ENCODE measurements at places on chromosomes 5 and 9.
A peak's percentile ranks its signal among the peaks of the same experiment; 100 is the strongest.

GRCh38 chr9:2116073-2116472 lies 100.9 kb downstream of the SMARCA2 start:
- no peak for DNase-seq

GRCh38 chr5:31614151-31615020 lies 24.5 kb upstream of the PDZD2 start:
- no peak for DNase-seq

DNA sequence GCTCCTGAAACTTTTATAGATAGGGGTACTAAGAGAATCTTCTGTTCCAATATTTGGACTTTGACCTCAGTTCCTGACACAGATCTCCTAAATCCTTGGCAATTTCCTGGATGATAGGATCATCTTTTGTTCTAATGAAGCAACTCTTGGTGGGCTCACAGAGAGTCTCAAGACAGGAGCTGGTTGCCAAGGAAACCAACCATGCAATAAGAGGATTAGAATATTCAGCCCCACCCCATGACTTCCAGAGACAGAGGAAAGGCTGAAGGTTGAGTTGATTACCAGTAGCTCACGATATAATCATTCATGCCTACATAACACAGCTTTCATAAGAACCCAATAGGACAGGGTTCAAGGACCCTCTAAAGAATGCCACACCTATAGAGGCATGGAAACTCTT lies 2050.2 kb upstream of the CDH6 start:
- no peak for DNase-seq

DNA sequence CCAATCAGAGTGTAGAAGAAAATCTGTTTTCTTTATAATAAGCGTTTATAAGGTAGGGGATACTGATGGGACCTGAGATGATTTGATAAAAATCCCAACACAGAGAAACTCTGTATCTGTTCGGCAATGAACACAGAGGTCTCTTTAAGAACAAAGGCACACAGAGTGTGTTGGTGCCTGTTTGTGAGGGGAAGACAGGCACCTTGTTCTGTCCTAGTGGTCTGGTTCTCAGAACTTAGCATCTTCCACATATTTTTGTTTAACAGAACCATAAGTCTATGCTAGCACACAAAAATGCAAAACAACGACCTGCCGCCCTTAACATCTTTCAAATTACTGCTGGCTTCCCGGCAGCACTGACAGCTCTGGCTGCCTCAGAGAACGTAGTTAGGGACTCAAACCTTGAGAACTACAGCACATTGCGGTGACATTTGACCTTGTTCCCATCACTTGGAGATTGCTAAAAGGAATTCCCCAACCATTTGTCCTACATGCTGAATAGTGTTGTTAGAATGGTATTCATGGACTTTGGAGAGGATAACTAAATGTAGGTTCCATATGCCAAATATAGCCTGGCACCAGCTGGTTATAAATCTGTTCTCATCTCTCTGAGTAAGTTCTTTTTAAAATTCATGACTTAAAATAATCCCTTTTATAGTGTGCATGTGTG lies 871.7 kb upstream of the TYRP1 start:
- no peak for DNase-seq

DNA sequence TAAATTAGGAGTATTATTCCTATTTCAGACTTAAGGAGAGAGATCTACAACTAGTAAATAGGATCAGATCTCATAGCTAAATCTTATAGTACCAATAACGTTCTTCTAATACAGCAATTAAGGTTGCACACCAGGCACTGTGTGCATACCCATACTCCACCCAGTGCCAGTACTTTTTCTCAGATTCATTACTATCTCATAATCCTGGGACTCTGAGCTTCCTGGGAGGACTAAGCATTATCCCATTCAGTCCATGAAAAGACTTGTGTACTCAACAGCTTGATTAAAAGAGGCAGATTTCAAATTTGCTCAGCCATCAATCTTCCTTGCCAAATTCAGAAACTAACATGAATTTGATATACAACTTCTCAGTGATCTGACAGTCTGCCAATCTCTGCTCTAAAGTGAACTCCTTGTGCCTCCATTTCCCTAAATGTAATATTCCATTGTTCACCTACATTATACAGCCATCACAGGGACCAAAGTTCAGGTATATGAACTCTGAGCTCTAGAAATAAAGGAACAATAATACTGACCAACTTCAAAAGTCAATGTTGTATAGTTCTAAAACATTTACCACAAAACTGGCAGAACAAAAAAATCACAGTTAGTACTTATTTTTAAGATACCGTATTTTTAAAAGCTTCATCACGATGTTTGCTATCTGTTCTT lies 7.2 kb downstream of the STRBP start:
- DNase-seq, result no peak

- DNase-seq, result no peak
Observed at GRCh38 chr5:30968971-30969370, 224.5 kb upstream of the CDH6 start.

DNA sequence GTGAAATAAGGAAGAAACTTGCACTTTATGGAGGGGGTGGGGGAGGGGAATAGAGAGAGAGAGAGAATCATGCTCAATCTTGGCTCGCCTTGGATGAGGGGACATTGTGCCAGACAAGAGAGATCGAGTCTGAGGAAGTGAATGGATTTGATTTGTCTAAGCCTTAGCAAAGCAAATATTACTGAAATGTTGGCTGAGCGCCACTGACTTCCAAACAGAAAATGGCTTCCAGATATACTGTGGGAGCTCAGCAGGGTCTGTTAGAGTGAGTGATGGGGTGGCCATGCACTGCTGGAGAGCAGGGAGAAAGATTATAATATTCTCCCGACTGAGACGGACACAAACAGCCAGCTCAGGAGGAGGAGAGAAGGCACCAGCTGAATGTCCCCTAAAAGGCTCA lies 34.5 kb downstream of the BRINP1 start:
- DNase-seq, result peak; percentile 17

GRCh38 chr5:93800988-93801811 lies 59.8 kb upstream of the POU5F2 start:
- DNase-seq, result peak; percentile 65

DNA sequence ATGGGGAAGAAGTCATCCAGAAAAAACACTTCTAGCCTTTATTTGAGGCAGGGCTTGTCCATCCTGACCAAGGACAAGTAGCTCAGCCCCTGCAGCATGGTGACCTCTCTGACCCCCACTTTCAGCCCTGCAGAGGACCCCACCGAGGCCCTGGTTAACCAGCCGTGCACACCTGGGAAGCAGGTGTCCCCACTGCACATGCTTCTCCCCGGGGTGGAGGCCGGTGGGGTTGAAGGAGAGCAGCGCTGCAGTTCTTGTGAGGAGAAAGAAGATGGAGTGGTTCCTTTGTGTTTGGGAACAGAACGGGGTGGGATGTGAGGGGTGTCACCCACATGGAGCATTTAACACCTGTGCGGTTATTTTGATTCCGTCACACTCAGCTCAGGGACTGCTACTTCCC lies 21.1 kb upstream of the ZBTB34 start:
- no peak for DNase-seq

DNA sequence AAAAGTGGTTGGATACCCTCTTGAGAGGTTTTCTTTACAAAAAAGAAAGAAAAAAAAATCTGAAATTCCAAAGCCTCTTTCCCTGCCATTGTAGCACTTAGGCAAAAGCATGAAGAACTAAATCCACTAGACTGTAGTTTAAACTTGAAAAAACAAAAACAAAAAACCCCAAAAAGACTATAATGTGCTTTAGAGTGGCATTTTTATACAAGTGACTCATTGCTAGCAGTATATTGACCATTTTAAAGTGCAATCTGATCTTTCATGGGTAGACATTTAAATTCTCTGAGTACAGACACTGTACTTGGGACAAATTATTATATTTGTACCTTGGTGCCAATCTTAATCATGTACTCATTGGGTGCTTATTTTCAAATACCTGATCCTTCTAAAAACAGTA lies 50.8 kb downstream of the NDFIP1 start:
- DNase-seq, result no peak

DNA sequence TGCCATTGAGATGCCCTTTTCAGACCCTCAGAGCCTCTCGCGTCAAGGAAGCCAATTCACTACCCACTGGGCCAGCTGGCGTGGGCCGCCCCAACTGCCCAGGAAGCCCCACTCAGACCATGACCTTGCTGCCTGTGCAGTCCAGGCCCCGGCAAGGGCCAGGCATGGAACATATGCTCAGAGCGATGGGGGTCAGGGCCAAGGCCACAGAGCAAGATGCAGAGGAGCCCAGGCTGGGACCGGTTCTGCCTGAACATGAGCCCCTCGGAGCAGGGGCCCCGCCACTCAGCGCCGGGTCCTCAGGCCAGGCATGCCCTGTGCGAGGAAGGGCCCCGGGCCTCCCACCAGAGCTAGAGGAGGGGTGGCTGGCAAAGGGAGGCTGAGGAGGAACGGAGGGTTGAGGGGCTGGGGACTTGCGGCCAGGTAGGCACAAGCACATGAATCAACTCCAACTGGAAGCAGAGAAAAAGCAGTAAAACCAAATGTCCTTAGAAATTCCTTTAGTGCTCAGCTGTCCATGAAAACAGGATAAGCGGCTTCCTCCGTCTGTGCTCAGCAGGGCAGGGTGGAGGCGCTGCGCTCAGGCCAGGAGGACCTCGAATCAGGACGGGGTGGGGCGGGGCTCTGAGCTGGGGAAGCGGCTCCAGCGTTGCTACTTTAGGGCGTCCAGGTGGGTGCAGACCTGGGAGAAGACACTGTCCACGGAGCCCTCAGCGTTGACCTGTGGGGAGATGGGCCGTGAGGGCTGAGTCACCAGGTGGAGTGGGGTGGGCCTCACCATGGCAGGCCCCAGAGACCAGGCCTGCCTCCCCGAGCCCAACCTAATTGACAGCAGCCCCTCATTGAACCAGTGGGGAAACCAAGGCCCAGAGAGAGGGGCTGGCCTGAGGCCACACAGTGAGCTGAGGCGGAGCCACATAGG lies 9.9 kb downstream of the AK1 start:
- DNase-seq, result no peak

DNA sequence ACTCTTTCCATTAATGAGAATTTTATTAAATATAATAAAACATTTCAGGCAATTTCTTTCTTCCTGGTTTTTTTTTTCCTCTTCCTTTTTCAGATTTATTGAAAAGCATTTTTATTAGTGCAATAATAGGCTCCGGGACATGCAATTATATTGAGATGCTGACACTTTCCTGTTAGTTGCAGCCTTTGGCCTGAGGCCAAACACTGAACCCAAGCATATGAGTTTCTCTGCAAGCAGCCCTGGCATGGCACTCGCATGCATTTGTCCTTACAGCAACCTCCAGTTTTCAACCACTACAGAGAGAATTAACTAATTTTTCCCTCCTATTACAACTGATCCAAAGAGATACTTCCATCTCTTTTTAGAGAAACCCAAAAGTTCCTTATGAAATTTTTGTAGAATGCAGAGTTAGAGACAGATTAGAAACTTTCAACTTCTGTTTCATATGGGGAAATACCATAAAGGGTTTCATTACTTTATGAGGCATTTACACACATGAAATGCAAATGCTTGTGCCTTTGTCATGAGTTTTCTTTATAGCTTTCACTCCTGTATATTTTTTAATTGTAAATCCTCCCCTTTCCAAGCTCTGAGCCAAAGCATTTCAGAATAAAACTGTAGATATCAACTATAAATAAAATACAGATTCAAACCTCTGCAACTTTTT lies 183.0 kb downstream of the CETN3 start:
- DNase-seq, result peak; percentile 14

DNA sequence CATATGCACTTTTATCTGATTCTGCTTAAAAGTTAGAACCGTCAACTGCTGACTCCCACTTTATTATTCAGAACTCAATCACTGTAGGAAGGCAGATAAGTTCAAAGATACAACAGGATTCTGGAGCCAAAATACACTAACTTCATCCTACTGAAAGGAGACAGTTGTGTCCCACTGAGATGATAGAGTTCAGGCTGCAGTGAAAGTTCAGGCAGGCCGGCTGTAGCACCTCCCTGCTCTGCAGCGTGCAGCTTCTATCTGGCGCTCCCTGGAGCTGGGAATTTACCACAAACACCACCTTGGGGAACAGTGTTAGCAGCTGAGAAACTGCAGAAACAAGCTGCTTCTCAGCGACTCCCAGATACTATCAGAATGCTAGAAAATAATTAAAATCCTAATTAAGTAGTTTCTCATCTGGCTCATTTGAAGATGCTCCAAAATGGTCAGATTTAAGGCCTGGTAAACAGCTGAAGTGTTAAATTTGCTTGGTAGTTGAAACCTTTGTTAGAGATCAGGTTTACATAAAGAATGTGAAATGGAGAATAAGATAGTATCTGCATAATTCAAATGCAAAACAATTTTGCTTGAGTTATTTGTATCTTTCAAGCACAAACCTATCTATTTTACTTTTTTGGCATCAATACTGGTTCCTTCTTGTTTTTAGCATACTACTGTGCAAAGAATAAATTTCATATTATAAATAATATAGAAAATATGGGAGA lies 52.3 kb upstream of the CNTLN start:
- no peak for DNase-seq

DNA sequence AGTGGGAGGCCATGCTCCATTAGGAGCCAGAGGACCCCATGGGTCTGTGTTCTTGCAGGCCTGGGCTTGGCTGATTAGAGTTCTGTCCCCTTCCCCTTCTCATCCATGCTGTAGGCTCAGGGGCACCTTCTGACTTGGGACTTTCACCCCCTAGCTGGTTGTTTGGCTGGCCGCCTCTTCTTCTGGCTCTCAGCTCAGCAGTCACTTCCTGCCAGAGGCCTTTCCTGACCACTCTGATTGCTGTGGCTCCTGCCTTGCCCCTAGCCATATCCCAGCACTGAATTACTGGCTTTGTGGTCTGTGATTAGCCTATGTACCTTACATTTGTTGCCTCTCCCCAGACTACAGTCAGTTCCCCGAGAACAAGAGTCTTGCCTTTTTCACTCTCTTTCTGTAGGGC lies 14.6 kb downstream of the ENTREP1 start:
- no peak for DNase-seq

GRCh38 chr5:149930043-149930748 lies 14.4 kb downstream of the PDE6A start:
- DNase-seq, result no peak

DNA sequence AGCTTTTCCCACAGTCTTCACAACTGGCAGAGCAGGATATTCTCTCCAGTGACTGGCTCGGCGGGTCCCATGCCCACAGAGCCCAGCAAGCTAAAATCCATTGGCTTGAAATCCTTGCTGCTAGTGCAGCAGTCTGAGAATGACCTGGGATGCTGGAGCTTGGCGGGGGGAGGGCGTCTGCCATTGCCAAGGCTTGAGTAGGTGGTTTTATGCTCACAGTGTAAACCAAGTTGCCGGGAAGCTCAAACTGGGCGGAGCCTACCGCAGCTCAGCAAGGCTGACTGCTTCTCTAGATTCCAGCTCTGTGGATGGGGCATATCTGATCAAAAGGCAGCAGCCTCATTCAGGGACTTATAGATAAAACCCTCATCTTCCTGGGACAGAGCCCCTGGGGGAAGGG lies 194.1 kb downstream of the CCDC171 start:
- no peak for DNase-seq

- peak; percentile 31 for DNase-seq
Observed at GRCh38 chr5:75510836-75511434, 494 bp downstream of the CERT1 start.

GRCh38 chr5:130116462-130116861 lies 212.2 kb downstream of the CHSY3 start:
- DNase-seq, result no peak
